ENCODE measurements at places on chromosomes 4 and X.
A peak's percentile ranks its signal among the peaks of the same experiment; 100 is the strongest.

- DNase-seq: no peak
Observed at GRCh38 chrX:17535229-17535628, 160.2 kb downstream of the NHS start.

- DNase-seq: no peak
Observed at GRCh38 chr4:108166441-108167315, 2.1 kb downstream of the LEF1 start.

DNA sequence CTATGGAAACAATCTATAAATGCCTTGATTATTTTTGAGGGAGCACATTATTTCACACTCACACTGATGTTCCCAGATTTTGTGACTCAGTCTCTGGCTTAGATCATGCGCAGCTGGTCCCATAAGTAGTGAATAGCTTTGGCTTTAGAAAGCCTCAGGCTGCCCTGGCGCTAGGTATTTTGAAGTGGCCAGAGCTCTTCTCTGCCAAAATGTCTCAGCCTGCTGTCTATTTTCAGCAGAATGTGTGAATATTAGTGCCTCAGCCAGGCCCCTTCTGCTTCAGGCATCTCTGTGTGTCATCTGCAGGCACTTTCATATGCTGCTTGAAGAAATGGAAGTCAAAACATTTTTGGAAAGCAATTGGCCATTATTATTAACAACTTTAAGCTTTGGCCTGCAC is 931.0 kb upstream of the INTU start:
- no peak for DNase-seq

- no peak for DNase-seq
Observed at GRCh38 chrX:37787423-37787869, 7.6 kb downstream of the CYBB start.

GRCh38 chr4:110335399-110335798 is 137.0 kb upstream of the ELOVL6 start:
- DNase-seq: no peak

- DNase-seq: no peak
Observed at GRCh38 chr4:150123087-150123486, 44.8 kb downstream of the DCLK2 start.

GRCh38 chrX:40174854-40175510 is 77.2 kb upstream of the BCOR start:
- DNase-seq: no peak

DNA sequence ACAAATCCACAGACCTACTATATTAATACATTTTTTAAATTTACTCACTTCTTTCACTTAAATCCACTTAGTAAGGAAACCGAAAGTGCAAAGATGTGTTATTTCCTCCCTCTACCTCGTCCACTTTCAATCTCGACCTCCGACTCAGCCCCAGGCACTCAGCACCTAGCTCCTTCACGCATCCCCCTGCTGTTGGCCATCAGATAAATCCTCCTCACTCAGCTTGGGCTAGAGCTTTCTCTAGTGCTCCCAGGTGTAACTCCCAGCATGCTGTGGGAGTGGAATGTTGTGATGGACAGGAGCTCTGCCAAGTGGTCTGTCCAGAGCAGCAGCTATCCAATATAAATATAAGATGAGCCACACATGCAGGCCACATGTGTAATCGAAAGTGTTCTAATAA is 26.7 kb upstream of the TEC start:
- no peak for DNase-seq

GRCh38 chr4:52869656-52870055 is 7.5 kb downstream of the RASL11B start:
- no peak for DNase-seq

GRCh38 chr4:22237846-22238494 is 277.9 kb downstream of the ADGRA3 start:
- DNase-seq: peak; percentile 8

DNA sequence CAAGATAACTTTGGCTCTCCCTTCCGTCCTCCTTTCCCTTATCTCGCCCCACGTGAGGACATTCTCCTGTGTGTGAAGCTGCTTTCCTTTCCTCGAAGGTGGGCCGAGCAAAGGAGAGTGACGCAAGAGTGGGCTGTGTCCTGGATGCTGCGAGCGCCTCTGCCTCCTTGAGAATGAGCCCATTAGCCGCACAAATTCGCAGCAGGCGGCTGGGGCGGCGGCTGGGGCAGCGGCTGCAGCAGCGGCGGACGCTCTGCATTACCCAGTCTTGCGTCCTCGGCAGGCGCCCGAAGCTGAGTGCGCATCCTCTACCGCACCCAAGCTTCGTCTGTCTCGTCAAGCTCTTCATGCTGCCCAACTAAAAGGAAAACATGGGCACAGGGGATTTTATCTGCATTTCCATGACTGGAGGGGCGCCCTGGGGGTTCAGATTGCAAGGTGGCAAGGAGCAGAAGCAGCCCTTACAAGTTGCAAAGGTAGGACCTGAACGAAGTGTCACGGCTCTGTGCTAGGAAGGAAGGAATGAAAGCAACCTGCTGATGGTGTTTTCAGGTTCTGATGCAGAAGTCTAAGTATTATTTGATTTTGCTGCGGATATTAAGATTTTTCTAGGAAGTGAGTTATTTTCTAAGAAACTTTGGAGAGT is at the start of gene SYNPO2:
SYNPO2 (plus strand) TSS at position 189 of the 646 bp plus-strand sequence; CDS start at position 372, 183 bp downstream.
- DNase-seq: peak; percentile 53

- DNase-seq: no peak
Observed at GRCh38 chr4:162586266-162586665, 422.5 kb upstream of the FSTL5 start.

GRCh38 chr4:31081366-31081765 is 361.2 kb downstream of the PCDH7 start:
- DNase-seq: no peak

DNA sequence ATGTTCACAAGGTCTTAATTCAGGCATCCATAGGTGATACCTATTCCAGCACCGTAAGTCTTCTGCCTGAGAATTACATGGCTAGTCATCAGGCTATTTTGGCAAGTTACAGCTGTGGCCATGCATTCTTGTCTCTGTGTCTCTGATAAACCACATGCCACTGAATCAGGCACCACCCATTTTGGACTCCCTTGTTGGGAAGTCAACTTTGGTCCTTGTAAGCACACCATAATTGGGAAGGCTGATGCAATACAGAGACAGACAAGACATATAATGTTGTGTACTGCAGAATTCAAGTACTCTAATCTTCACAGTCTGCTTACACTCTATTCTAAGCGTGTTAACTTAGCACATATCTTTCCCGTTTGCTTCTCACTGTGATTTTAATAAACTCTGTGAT is 483.7 kb upstream of the FTHL17 start:
- DNase-seq: no peak

- DNase-seq: no peak
Observed at GRCh38 chrX:155231163-155231562, 14.9 kb downstream of the VBP1 start.

DNA sequence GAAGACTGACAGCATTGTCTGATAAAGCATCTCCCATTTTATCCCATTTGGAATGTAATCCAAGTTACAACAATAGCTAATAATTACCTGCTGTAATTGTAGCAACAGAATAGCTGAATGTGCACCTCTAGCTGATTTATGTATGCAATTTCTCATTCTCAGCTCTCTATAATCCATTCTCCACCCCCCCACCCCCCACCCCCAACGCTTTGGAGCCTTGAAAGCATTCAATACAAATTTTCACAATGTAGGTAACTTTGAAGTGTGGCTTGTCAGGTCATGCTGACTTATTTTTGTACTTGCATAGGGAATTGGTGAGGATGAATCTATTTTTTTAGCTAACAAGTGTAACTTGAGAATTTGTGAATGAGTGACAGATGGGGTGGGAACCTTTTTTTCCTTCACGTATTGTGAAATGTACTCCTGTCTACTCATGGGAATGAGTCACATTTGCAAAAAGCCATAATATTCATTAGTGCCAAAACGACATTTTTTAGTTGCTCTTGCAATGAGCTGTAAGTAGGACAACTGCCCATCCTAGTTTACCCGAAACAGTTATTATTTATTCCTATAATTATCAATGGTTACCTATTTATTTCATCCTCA is 159.3 kb downstream of the PALLD start:
- DNase-seq: no peak

DNA sequence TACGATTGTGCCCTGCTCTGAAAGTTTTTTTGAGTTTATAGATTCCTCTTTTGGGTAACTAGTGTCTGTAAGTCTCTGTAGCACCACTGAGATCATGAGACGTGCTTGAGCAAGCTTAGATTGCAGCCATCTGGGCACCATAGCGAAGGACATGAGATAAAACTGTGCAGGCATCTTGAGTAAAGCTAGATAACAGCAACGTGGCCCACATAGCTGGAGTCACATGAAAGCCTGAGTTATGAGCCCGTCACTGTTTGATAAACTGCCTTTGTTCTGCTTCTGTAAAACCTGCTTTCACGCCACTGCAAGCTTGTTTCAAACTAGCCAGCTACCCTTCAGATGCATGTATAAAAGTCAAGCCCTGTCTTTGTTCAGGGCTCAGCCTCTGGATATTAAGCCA is 359.1 kb upstream of the CXorf51A start:
- DNase-seq: no peak

- DNase-seq: no peak
Observed at GRCh38 chr4:24632011-24632410, 47.7 kb upstream of the DHX15 start.

DNA sequence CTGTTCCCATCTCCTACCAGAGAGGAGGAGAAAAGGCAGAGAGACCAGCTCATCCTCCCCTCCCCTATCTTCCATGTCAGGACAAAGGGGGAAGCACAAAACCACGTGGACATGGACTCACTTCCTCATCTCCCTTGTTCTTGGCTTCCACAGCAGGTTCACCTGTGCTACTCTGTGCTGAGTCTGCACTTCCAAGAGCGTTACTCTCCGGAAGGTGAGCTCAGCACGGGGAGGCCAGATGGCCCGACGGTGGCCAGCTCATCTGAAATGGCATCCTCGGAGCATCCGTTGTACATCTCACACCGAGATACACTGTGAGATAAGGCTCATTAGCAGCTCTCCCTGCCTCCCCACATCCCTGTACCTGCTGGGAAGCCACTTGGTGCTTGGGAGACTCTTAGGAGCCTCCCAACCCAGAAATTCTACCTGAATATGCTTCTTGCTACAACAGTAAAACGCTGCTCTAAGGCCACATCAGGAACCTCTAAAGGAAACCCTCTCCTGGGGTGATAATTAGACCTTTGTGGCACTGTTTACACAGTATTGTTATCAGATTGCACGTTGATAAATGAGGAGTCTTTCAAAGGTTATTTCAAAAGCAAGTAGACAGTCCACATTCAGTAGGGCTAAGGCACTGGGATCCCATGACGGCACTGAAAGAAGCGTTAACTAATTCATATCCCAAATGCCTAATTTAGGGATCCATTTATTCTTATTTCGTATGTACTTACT is 19.4 kb downstream of the LGI2 start:
- DNase-seq: no peak

- no peak for DNase-seq
Observed at GRCh38 chr4:168139336-168139735, 47.0 kb downstream of the ANXA10 start.

- DNase-seq: no peak
Observed at GRCh38 chr4:47642191-47642830, 157.2 kb downstream of the ATP10D start.

GRCh38 chr4:120034913-120035312 is 31.7 kb downstream of the MAD2L1 start:
- no peak for DNase-seq

GRCh38 chr4:138612428-138612827 is 370.3 kb upstream of the SLC7A11 start:
- DNase-seq: no peak
